NCI-H1417 treated with DMSO at 0.1 percent for 48 hours (cell line): ENCODE measurements at places on chromosomes 11 and 22.

DNA sequence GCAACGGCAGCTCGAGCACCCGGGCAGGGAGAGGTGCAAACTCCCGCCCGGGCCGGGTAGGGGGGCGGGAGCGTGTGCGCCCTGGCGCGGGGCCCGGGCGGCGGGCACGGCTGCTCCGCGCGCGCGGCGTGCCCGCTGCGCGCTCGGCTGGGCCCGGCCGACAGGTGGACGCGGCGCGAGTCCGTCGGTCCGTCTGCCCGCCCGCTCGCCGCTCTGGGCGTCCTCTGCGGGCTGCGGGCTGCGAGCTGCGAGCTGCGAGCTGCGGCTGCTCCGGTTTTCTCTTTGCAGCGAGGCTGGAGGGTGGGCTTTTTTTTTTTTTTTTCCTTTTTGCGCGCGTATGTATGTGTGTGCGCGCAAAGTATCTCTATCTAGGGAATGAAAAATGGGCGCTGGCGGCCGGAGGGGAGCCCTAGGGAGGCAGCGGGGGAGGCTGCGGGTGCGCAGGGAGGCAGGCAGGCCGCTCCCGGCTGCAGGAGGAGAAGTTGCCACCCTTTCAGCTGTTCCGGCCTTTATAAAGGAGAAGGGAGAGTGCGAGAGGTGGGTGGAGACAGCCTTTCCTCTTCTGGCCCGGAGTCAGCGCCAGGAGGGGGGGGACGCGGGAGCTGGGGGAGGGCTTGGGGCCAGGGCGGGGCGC, at the start of gene PDGFB:
PDGFB (minus strand) TSS at position 487 of the 634 bp plus-strand sequence. CDS start 1,019 bp downstream, outside the sequence.
- no peak for DNase-seq

GRCh38 chr22:31227186-31227585, 15.1 kb downstream of the LIMK2 start:
- no peak for DNase-seq

DNA sequence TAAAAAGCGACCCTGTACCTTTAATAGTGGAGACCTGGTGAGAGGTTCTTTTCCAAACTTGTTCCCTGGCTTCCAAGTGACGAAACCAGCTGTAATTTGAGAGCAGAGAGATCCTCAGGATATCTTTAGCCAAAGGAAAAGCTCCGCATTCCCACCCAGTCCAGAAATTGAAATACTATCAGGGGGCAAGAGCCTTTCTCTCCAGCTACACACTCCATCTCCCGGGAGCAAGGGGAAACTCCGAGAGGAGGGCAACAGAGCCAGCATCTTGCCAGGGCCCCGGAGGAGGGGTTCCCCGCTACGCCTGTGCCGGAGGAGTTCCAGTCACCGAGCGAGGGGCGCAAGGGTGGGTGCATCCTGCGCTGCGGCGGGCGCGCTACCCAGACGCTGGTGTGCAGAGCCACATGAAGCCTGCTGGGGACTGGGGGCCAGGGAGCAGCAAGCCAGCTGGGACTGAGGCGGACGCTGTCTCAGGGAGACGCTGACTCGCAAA, at the start of gene FIBIN:
FIBIN (plus strand) TSS at position 148 of the 493 bp plus-strand sequence. CDS start 415 bp downstream, outside the sequence.
- no peak for DNase-seq

DNA sequence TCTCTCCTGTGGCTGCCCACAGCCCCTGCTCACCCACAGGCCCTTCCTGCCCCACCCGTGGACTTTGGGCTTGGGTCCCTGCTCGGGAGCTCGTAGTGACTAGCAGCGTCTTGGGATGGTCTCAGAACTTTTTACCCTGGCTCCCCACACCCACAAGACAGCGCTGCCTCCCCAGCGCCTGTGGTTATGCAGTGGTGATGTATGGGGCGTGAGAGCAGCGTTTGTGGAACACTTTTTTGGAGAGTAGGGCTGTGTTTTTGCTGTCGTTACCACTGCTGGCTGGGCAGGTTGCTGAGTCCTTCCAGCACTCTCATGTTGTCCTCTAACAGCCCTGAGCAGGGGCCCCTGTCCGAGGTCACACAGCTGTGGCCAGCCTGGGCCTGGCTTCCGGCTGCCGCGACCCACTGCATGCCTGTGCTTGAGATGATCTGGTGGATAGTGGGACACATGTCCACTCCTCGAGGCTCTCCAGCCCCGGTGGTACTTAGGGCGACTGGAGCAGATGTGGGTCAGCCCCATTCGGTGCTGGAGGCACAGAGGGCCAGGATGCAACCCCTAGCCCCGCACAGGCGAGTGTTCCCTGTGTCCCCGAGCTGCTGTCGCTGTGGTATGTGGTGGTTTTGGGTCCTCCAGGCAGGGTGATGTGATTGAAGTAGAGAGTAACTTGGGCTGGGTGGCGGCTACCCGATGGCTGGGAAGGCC, 7.1 kb upstream of the GRAMD4 start:
- DNase-seq = no peak

GRCh38 chr11:61115498-61116224, 13.4 kb downstream of the CD5 start:
- no peak for DNase-seq

GRCh38 chr11:61337706-61338470, 4.9 kb downstream of the TKFC start:
- DNase-seq = no peak

- no peak for DNase-seq
These were observed 4.5 kb downstream of the PPP2R5B start for GRCh38 chr11:64928957-64929356.

DNA sequence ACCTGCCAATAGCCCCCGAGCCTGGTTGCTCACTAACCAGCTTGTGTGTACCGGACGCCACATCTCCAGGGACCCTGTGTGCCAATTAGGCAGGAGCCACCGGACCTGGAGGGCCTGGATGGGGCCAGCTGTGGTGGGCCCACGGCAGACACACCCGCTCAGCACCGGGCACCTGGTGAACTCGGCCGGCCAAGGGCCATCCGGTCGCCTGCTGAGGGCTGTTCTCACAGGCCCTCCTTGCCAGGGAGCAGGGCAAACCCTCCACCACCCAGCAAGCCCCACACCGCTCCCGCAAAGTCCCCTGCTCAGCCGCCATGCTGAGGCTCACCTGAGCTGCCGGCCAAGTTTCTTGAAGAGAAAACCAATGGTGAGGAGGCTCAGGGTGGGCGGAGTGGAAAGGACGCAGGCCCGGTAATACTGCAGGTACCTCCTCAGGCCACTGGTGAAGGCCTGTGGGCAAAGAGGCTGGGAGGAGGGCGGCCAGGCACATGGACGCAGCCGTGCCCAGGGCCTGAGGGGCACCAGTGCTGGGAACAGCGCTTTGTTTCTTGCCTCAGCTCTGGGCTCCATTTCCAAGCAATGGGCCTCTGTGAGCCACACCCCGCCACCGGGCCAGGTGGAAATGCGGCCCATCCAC, 17.1 kb downstream of the TUBGCP6 start:
- no peak for DNase-seq

DNA sequence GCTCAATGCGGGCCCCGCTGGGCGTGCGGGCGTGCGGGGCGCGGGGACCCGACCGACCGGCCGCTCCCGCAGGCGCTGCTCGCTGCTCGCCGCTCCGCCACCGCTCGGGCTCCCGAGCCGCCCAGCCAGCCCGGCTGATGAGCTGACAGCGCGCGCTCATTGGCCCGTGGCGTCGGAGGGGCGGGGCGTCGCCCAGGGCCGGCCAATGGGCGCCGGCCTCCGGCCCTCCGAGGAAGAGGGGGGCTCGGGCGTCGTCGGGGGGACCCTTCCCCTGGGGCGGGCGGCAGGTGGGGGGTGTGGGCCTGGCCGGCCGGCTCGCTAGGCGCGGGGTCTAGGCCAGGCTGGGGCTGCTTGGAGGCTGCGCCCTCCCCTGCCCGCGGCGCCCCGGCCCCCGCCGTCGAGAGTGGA, at the start of gene SCUBE1:
SCUBE1 (minus strand) TSS at position 111 of the 408 bp plus-strand sequence. CDS start 111 bp downstream, outside the sequence.
- DNase-seq = no peak

DNA sequence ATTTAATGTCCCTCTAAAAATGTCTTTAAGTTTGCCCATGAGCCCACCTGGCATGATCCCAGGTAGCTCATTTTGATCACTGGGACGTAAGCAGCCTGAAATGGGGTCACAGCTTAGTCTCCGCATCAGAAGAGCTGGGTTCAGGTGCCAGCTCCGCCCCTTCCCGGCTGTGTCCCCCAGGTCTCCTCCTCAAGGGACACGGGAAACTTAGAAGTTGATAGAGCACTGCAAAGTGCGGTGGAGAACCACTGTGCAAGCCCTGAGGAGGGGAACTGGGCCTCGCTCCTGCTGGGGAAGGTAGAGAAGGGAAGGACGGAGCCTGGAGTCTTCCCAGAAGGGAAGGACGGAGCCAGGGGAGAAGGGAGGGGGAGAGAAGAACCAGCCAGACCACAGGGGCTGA, 7.7 kb downstream of the TOM1 start:
- DNase-seq = no peak

DNA sequence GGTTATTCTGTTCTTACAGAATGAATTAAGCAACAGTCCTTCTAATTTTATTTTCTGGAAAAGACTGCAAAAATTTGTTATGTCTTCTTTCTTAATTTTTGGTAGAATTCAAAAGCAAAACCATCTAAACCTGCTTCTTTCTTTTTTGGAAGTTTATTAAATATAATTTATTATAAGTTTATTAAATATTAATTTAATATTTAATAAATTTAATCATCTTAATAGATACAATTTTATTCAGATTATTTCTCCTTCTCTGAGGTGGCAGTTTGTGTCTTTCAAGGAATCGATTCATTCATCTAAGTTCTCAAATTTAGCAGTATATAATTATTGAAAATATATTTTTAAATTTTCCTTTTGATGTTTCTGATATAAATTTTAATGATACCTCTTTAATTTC, 837.5 kb upstream of the LRRC4C start:
- no peak for DNase-seq

DNA sequence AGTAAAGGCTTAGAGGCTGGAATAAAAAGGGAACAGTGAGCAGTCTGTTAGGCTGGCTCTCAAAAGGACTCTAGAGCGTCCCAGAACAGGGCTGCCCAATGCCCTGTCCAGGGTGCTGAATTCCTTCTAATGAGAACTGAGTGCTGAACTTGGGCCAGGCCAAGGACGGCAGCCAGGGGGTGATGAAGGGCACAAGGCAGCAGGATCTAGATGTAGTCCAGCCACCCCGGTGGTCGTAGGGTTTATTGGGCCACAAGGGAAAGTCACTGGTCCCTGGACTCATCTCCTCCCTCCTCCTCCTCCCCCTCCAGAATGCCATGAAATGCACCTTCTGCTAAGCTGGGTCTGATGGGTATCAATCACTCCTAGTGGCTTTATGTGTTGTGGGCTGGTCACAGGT, 19.2 kb downstream of the NPTXR start:
- DNase-seq = no peak

- DNase-seq = no peak
These were observed 176.5 kb downstream of the LARGE1 start for GRCh38 chr22:33743756-33744155.

DNA sequence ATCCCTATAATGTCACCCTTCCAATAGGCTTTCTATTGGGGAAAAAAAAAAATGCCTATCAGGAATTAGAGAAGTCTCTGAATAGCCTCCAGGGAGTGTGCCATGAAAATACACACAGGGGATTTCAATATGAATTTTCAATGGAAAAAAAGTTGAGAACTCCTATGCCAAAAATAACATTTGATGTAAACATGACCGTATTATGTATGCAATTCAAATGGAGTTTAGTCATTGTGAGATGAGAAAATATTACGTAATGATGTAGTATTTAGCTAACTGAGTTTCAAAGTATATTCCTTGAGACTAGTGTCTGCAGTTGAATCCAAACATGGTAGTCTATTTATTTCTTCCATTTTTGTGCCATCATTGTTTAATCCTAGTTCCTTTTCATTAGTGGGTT, 182.3 kb downstream of the BLID start:
- DNase-seq = no peak

GRCh38 chr22:19631899-19632667, 82.2 kb upstream of the SEPTIN5 start:
- no peak for DNase-seq

DNA sequence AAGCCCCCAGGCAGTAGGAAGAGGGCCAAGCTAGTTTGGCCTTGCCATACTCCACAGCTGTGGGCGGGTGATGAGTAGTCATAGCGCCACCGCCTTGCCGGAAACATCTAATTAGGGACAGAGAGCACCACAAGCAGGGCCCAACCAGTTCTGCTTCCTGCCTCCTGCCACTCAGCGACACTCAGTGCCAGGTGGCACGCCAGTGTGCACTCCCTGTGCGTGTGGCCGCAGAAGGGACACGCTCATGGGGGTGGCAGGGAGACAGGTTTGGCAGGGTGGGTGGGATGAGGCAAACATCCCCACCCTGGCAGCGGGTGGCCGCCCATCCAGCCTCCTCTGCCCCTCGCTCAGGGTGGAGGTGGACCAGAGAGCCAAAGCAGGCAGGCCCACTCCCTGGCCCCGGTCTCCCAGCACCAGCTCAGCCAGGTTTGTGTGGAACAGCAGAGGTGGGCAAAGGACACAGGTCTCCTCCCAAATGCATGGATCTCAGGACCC, 4.9 kb downstream of the OVOL1 start:
- peak; percentile 53 for DNase-seq

GRCh38 chr11:48108231-48109045, 108.2 kb upstream of the OR4B1 start:
- DNase-seq = no peak

- no peak for DNase-seq
These were observed 249.9 kb downstream of the TTC28 start for GRCh38 chr22:28429711-28430110.

DNA sequence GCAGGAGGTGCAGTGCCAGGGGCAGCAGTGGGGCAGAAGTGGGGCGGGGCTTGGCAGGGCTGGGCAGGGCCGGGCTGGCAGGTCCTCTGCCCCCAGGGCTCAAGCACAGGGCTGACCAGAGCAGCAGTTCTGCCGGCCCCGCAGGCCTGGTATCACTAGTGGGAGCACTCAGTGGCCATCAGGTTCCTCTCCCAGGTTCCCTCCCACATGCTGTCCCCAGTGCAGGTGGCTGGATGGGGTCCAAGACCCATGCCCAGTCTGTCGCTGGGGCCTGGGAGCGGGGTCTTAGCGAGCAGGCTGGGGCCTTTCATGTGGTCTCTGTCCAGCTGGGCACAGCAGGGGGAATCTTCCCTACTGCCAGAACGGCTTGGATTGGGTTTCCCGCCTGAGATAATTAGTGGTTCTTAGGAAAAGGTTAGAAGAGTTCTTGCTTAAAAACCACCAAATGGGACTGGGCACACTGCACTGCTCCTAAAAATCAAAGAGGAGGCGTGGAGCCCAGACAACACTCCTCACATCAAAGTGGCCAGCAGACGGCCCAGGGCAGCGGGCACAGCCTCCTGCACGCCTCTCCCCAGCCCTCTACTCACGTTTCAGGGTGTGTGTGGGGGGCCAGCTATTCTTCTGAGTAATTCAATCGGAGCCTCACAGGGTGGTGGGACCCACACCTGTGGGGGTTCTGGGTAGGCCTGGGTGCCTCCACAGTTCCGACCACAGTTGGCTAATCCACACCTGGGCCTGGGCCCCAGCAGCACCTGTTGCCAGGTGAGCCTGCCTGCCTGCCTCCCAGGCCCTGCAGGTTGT, 45.6 kb downstream of the TPCN2 start:
- DNase-seq = no peak

GRCh38 chr11:67406969-67407687, 3.2 kb downstream of the TBC1D10C start:
- no peak for DNase-seq

GRCh38 chr11:118003456-118003855, 17.3 kb downstream of the IL10RA start:
- no peak for DNase-seq

DNA sequence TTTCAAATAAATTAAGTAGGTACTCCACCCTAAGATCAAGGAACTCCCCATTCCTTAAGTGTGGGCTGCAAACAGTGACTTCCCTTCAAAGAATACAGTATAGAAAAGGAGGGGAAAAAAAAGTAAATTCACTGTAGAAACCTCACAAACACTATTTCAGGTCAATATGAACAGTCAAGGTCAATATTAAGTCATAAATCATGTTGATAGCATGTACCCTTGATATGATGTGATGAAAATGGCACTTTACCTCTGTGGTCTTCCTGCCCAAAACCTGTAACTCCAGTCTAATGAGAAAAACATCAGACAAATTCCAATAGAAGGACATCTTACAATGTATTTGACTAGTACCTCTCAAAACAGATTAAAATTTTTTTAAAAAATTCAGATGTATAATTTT, 8.2 kb downstream of the CKAP5 start:
- DNase-seq = no peak
